Muscle of leg (tissue), 16 donors: ENCODE measurements at places on chromosomes 7 and 10. TPM values are rescaled to one million over a fixed set of nuclear protein-coding genes. Genes with fewer than 3 reads are reported as not detected.
A peak's percentile ranks its signal among the peaks of the same experiment; 100 is the strongest.

The STEAP4 gene
- 4.8 TPM for total RNA-seq

The TUBB8 gene
- 0.09 TPM for total RNA-seq

The ACHE gene
- 21.5 TPM for total RNA-seq

The JCAD gene
- total RNA-seq, result 33.4 TPM

The ECHDC3 gene
- 8.3 TPM for total RNA-seq

The FZD1 gene
- 12.5 TPM for total RNA-seq

The GRID2IP gene
- 0.09 TPM for total RNA-seq

DNA sequence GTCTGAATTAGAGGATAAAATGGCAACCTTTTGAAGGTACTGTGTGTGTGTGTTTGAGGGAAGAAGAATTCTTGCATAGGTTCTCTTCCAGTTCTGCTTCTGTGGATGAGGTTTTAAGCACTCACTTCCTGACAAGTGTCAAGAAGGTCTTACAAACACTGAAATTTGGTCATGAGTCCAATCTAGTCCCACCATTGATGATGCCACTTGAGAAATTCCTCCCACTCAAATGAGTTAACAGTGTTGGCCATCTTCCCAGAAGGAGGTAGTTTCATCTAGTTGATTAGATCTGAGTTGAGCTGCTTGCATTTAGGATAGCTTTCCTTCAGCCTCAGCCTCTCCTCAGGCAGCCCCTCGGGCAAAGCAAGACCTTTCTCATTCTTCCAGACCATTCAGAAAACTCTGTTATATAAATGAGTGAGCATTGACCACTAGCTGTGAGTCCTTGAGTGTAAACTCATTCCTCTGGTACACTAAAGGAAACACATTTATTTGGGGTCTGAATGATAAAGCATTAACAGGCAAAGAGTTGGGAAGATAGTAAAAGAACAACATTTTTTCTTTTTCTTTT is 189.5 kb downstream of the TRIL start:
- H3K27ac ChIP-seq, result no peak overlapping the region
- no peak for DNase-seq
- no peak overlapping the region for H3K4me3 ChIP-seq
- peaks cover 3% of the 10 kb centered on the region for H3K36me3 ChIP-seq
- H3K4me1 ChIP-seq, result no peaks in the 10 kb centered on the region

GRCh38 chr10:59617996-59618395 is 91.7 kb downstream of the SLC16A9 start:
- peak; percentile 70 for DNase-seq
- peaks cover 9% of the 10 kb centered on the region for H3K4me1 ChIP-seq
- H3K36me3 ChIP-seq, result no peaks in the 10 kb centered on the region
- H3K27ac ChIP-seq, result peak overlapping the region; percentile 31
- H3K27me3 ChIP-seq, result no peaks in the 10 kb centered on the region

DNA sequence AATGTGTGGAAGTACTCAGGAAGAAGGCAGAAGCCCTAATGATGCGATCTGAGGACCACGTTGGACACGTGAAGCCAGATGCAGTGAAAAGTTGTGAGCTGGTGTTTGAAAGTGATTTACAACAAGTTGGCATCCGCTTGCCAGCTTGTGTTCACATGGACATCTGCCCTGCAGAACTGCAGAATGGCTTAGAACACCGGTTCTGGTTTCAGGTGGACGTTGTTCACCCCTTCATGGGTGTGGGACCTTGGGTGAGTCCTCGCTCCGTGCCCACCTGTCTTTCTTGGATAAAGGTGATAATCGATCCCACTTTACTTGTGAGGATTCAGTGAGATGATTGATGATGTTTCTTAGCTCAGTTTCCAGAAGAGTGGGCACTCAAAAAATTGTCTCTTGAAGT is 53.8 kb downstream of the CAMK1D start:
- no peak for DNase-seq
- no peak overlapping the region for H3K4me3 ChIP-seq
- H3K36me3 ChIP-seq, result no peaks in the 10 kb centered on the region
- no peak overlapping the region for H3K27ac ChIP-seq
- H3K4me1 ChIP-seq, result no peaks in the 10 kb centered on the region

- DNase-seq, result peak; percentile 75
- H3K36me3 ChIP-seq, result peaks cover 12% of the 10 kb centered on the region
- no peaks in the 10 kb centered on the region for H3K4me1 ChIP-seq
Measured at GRCh38 chr10:89217057-89217990, 10.2 kb upstream of the CH25H start.

- H3K4me3 ChIP-seq, result no peak overlapping the region
- H3K27ac ChIP-seq, result peak overlapping the region; percentile 87
- no peaks in the 10 kb centered on the region for H3K36me3 ChIP-seq
- H3K4me1 ChIP-seq, result peaks cover 28% of the 10 kb centered on the region
- peaks cover 10% of the 10 kb centered on the region for H3K27me3 ChIP-seq
Measured at GRCh38 chr10:78974617-78975317, 94.0 kb upstream of the ZMIZ1 start.

DNA sequence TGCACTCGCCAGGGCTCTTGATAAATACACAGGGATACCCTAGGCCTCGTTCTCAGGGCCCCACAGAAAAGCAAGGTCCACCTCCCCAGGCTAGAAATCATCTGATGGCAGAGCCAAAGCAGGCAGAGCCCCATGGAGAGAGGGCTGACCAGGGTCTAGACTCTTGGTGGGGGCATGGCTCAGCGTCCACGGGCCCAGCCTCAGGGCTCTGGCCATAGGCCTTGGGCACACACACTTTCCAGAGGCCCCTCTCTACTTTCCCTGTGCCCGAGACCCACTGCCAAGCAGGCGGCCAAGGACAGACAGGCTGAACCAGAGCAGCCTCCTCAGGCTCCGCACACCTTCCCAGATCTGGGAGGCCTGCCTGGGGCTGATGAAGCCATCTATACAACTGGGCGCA is 64.8 kb downstream of the FAM53B start:
- no peak overlapping the region for H3K27ac ChIP-seq
- peaks cover 66% of the 10 kb centered on the region for H3K4me1 ChIP-seq
- peaks cover 37% of the 10 kb centered on the region for H3K36me3 ChIP-seq
- H3K4me3 ChIP-seq, result no peak overlapping the region

GRCh38 chr7:43636093-43636492 is 53.2 kb downstream of the STK17A start:
- H3K27me3 ChIP-seq, result no peaks in the 10 kb centered on the region
- DNase-seq, result no peak
- H3K4me1 ChIP-seq, result peaks cover 14% of the 10 kb centered on the region
- H3K4me3 ChIP-seq, result no peak overlapping the region
- peaks cover 42% of the 10 kb centered on the region for H3K36me3 ChIP-seq
- no peak overlapping the region for H3K27ac ChIP-seq

GRCh38 chr7:51318001-51318400 is 1.4 kb upstream of the COBL start:
- no peaks in the 10 kb centered on the region for H3K36me3 ChIP-seq
- no peak overlapping the region for H3K27ac ChIP-seq
- no peak overlapping the region for H3K4me3 ChIP-seq
- DNase-seq, result no peak
- peaks cover 39% of the 10 kb centered on the region for H3K27me3 ChIP-seq

- no peak overlapping the region for H3K4me3 ChIP-seq
- DNase-seq, result no peak
- no peaks in the 10 kb centered on the region for H3K27me3 ChIP-seq
Measured at GRCh38 chr10:128579901-128580300, 453.7 kb upstream of the MKI67 start.

- H3K27ac ChIP-seq, result no peak overlapping the region
- no peak overlapping the region for H3K4me3 ChIP-seq
- no peaks in the 10 kb centered on the region for H3K36me3 ChIP-seq
- no peaks in the 10 kb centered on the region for H3K4me1 ChIP-seq
Measured at GRCh38 chr10:80619036-80619435, 81.3 kb downstream of the SH2D4B start.

DNA sequence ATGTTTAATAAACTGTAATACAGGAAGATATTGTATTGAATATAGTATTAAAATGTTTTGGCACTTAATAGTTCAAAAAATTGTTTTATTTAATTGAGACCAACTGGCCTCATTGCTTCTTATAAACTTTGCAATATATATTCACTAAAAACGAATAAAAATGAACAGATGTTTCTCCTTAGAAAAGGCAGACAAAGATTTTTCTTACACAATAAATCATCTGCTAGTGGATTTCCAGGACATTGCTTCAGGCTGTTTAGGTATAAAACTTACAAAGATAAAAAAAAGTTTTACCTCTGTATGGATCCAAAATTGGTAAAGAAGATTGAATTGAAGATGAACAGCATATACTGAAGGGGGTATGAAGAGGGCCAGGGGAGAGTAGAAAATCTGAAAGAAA is 143.6 kb downstream of the AGMO start:
- H3K27ac ChIP-seq, result no peak overlapping the region
- no peaks in the 10 kb centered on the region for H3K36me3 ChIP-seq
- DNase-seq, result peak; percentile 69
- H3K4me1 ChIP-seq, result no peaks in the 10 kb centered on the region
- H3K4me3 ChIP-seq, result no peak overlapping the region
- H3K27me3 ChIP-seq, result no peaks in the 10 kb centered on the region

- no peaks in the 10 kb centered on the region for H3K4me1 ChIP-seq
- no peak overlapping the region for H3K27ac ChIP-seq
- DNase-seq, result peak; percentile 24
- peaks cover 62% of the 10 kb centered on the region for H3K36me3 ChIP-seq
Measured at GRCh38 chr10:101655570-101655969, 39.4 kb downstream of the FBXW4 start.

DNA sequence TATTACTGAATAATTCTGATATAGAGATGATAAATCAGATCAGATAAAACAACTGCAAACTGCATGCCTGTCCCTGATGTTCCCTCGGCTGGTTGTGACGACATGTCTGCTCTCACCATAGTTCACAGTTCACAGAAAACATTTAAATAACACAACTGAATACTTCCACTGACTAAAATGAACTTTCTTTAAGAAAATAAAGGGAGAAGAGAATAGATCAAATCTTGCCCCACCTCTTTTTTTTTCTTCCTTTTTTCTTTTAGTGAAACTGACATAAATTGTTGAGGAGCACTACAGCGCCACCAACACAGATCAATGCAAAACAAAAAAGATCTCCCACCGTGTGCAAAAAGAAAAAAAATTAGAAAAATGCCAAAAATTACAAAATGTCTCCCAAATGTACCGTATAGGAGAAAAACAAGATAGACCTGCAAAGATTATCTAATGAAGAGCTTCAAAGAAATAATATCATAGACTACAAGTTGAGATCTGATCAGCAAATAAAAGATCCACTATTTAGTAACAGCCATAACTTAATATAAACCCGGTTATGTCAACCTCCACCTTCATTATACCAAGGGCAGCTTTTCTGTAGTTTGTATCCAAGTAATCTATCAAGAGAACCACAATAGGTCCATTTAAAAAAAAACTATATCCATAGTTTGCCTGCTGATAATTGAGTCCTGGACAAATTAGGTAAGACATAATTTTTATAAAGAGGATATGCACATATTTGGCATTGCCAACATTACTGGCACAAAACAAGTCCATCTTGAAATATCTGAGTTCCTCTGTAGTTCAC is 30.7 kb upstream of the EPC1 start:
- peak overlapping the region; percentile 87 for H3K27ac ChIP-seq
- DNase-seq, result peak; percentile 91
- no peaks in the 10 kb centered on the region for H3K27me3 ChIP-seq
- no peaks in the 10 kb centered on the region for H3K36me3 ChIP-seq

DNA sequence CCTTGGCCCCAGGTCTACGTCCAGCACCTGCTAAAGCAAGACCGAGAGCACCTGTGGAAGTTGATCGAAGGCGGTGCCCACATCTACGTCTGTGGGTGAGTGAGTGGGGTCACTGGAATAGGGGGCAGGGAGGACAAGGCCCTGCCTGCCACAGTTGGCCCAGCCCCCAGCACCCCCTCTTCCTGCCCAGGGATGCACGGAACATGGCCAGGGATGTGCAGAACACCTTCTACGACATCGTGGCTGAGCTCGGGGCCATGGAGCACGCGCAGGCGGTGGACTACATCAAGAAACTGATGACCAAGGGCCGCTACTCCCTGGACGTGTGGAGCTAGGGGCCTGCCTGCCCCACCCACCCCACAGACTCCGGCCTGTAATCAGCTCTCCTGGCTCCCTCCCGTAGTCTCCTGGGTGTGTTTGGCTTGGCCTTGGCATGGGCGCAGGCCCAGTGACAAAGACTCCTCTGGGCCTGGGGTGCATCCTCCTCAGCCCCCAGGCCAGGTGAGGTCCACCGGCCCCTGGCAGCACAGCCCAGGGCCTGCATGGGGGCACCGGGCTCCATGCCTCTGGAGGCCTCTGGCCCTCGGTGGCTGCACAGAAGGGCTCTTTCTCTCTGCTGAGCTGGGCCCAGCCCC is 8.1 kb downstream of the TMEM120A start:
- H3K27me3 ChIP-seq, result no peaks in the 10 kb centered on the region
- no peak overlapping the region for H3K4me3 ChIP-seq

DNA sequence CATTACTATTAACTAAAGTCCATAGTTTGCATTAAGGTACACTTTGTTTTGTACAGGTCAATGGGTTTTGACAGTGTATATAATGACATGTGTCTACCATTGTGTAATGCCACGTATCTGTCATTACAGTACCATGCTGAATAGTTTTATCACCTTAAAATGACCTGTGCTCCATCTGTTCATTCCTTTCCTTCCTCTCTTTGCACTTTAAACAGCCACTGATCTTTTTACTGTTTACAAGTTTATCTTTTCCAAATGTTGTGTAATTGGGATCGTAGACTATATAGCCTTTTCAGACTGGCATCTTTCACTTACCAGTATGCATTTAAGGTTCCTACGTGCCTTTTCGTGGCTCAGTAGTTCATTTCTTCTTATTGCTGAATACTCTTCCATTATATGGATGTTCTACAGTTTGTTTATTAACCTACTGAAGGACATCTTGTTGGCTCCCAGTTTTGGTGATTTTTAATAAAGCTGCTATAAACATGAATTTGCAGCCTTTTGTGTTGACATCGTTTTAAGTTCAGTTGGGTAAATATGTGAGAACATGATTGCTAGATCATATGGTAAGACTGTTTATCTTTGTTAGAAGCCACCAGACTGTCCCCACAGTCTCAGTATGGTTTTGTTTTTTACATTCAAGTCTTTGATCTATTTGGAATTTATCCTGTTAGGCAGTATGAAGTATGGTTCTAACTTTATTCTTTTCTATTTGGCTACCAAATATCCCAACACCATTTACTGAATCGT is 24.7 kb downstream of the STAM start:
- no peak overlapping the region for H3K27ac ChIP-seq
- H3K27me3 ChIP-seq, result no peaks in the 10 kb centered on the region
- no peaks in the 10 kb centered on the region for H3K36me3 ChIP-seq
- H3K4me1 ChIP-seq, result peaks cover 1% of the 10 kb centered on the region
- H3K4me3 ChIP-seq, result no peak overlapping the region

GRCh38 chr7:150715293-150715692 is 1.1 kb upstream of the GIMAP1 start:
- no peaks in the 10 kb centered on the region for H3K27me3 ChIP-seq
- H3K27ac ChIP-seq, result no peak overlapping the region
- H3K36me3 ChIP-seq, result no peaks in the 10 kb centered on the region
- peaks cover 3% of the 10 kb centered on the region for H3K4me1 ChIP-seq
